ENCODE measurements at places on chromosomes 1 and 21.
A peak's percentile ranks its signal among the peaks of the same experiment; 100 is the strongest.

- no peak for DNase-seq
These were observed 17.3 kb upstream of the PKNOX1 start for GRCh38 chr21:42956824-42957630.

DNA sequence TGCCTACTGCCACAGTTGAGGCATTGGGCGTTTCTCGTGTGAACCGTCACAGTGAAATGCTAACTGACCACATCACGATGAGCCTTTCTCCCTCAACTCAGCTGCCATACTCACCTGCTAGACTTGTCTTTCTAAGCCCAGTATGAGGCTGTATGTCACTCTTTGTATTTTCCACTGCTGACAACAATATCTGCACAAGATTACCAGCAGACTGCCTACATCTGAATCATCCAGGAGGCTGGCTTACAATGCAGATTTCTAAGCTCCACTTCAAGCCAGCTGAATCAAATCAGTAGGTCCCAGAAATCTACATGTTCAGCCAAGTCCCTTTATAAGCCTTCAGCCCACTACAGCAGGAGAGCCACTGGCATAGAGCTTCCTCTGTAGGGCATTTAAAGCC lies 355.0 kb upstream of the DUSP10 start:
- DNase-seq = no peak

DNA sequence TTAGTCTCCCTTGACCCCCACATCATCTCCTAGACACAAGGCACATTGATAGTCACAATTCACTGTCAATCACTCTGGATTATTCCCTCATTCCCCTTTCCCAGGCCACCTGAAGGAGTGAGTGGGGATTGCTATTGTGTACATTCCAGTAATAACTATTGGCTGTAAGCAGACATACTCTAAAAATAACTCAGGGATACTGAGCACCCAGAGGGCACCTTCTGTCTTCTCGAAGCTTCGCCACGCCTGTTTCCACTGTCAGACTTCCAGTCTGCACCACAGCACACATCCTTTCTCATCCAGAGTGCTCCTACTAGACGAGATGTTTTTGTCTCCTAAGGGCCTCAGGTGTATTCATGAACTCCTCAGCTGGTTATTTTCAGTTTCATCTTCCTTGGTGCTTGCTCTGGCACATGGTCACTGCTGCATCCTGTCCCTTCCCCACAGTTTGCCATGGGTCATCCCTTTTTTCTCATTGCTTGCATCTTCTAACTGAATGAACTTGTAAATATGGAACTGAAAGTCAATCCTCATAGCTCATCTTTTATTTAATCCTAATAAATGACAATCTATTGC lies 848 bp upstream of the APOBEC4 start:
- DNase-seq = no peak

GRCh38 chr1:179287946-179288345 lies 5.7 kb upstream of the SOAT1 start:
- DNase-seq = no peak

DNA sequence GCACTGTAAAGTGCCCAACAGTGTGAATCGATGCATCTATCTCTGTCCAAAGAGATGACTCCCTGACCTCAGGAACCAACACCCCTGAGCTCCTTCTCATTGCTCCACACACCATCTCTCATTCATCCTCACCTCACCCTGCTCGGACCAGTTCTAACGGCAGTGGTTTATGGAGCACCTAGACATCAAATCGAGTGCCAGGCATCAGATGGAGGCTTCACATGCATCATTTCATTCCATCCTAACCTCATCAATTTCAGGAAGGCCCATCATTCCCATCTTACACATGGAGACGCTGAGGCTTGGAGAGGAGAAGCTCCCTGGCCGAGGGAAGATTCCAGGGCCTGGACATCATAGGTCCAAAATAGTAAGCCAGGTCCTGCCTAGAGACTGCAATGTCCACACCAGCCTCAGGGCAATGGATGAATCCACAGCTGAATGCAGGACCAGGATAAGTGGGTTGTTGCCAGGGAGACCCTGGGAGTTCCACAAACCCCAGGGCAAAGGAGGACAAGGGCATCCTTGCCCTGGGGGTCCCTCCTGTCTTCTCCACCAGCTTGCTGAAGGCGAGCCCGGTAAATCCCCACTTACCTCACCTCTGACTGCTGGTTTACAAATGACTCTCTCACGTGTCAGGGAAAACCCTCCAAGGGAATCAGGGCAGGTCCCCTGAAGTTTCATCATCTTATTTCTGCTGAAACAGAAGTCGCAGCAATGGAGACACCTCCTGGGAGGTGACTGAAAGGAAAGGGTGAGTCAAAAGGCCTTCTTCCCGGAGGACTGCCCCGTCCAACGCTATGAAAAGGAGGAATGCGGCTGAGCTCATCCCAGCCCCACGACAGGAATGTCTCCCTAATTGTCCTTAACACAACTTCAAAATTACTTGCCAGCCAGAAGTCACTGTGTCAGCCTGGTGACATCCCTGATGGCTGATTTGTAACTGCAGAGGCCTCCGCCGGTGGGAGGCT lies 9.0 kb upstream of the IFFO2 start:
- no peak for DNase-seq

DNA sequence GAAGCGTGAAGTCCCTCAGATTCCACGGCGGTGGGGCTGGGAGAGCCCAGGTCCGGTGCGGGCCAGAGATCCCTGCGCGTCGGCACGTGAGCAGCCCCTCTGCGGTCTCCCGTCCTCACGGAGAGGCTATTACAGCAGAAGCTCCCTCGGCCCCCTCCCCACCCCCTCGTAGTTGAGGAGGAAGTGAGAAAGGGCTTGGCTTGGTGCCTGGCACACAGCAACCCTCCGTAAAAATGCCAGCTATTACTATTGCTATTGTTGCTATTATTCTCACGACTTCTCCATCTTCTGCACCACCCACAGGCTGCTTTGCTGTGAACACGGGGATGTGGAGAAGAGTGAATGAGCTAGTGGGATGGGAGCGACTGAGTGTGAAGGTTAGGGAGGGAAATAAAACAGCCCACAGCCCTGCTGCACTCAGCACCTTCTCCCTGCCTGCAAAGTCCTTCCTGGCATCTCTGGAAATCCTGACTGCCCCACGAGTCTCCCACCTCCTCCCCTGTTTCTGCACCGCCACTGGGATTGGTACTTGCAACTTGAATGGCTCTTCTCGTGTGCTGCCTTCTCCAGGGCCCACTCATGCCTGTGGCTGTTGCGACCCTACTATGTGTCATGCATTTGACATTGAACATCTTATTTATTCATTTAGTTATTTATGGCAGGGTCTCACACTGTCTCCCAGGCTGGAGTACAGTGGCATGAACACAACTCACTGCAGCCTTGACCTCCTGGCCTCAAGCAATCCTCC lies 26.6 kb downstream of the ZBTB18 start:
- DNase-seq = peak; percentile 7

DNA sequence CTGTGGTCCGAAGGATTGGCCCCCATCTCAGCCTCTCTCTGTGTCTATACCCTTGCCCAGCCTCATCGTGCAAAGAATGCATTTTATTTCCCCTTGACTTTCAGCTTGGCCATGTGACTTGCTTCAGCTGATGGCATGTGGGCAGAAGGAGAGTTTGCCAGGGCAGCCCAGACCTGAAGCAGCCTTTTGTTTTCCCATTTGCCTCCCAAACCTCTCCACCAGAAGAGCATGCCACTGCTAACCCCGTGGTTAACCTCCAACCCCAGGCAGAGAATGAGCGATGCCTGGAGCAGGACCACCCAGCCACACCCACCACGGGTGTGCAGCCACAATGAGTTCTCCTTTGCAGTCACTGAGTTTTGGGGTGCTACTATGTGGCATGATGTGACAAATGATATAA lies 136.4 kb downstream of the SETD4 start:
- no peak for DNase-seq

GRCh38 chr1:116878804-116879477 lies 30.8 kb upstream of the PTGFRN start:
- DNase-seq = peak; percentile 19

- no peak for DNase-seq
These were observed 50.1 kb downstream of the TUT4 start for GRCh38 chr1:52502789-52503188.

DNA sequence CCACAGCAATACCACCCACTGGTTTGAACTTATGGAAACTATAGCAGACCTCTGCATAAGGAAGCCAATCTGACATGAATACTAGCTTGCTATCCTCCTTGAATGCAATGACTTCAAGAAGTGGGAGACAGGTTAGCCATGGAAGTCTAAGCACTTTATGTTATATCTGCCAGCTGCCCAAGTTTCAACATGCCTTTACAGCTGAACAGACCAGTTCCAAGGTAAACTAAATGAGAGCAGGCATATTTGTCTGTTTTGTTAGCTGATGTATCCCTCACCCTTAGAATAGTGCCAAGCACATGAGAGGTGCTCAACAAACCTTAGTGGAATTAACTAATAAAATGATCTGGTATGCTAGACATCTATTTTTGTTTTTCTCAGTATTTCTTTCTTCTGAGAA lies 65.1 kb downstream of the ALG14 start:
- no peak for DNase-seq

DNA sequence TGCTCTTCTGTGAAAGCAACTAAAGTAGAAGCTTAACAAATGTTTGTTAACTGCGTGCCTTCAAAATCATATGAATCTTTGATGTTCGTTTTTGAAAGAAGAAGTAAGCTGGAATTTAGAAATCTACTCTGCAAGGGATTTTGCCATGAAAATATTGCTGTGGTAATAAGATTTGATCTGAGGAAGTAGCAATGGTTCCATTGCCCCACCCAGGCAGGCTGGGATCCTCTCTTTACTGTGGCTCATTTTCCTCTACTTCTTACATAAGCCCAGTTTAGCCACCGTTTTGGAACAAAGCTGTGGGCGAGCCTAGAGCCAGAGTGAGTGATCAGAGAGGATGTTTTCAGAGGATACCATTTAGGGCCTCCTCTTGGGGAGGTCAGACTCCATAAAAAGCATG lies 20.3 kb upstream of the PTGFRN start:
- no peak for DNase-seq

GRCh38 chr1:47875831-47876586 lies 121.2 kb downstream of the TRABD2B start:
- DNase-seq = no peak

DNA sequence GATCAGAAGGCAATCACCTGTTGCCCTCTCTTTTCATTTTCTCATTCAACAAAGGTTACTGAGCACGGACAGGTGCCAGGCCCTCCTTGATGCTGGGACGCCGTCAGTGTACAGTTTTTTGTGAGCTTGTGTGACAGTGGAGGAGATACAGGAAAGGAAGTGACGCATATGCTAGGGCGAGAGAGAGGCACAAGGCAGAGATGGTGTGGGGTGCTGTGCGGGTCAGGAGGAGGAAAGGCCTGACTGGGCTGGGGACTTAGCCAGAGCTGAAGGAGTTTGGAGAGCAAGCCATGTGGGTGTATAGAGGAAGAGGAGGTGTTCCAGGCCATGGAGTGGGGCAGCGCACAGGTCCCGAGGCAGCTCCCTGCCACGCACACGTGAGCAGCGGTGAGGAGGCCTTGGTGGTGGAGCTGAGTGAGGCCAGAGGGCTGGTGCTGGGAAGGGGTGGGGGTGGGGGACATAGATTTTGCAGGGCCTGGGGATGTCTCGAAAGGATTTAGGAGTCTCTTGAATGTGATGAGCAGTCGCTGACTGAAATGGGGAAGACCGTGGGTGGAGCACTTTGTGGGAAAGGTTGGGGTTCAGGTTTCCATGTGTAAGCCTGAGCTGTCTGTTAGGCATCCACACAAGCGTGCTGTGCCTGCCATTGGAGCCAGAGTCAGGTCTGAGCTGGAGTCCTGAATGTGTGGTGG lies 46.0 kb downstream of the TRAPPC10 start:
- DNase-seq = no peak

DNA sequence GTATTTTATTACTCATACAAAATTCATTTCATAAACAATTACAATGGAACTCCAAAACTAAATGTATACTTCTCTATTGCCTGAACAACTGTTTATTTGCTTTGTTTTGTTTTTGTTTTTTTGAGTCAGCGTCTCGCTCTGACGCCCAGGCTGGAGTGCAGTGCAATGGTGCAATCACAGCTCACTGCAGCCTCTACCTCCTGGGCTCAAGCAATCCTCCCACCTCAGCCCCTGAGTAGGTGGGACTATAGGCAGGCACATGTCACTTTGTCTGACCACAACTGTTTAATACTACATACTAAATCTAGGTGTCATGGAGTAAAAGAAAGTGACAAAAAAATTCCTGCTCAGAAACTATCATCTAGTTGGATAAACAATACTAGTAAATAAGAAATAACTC lies 49.3 kb downstream of the RAB3GAP2 start:
- DNase-seq = no peak

- DNase-seq = no peak
These were observed 223.4 kb downstream of the FMN2 start for GRCh38 chr1:240314845-240315801.

GRCh38 chr1:112927462-112927990 lies 28.5 kb downstream of the SLC16A1 start:
- no peak for DNase-seq

DNA sequence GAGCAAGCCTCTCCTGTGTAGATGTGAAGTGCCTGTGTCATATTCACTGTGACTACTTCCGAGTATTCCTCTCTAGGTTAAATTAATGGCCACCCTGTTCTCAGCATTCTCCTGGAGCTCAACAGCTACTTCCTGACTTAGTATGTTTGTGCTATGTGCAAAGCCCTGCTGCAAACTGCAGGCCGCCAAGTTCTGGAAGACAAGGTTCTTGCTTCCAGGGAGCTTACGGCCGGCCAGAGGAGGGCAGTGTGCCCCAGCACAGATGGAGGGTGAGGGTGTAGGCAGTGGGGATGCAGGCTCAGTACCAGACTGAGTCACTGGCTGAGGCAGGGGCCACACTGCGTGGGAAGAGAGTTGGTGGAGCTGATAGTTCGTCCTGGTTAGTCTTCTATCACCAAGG lies 43.2 kb downstream of the ELK4 start:
- DNase-seq = no peak

GRCh38 chr1:40036574-40036973 lies 4.0 kb upstream of the CAP1 start:
- DNase-seq = peak; percentile 59

GRCh38 chr1:165369255-165369848 lies 12.8 kb upstream of the LMX1A start:
- peak; percentile 30 for DNase-seq

- DNase-seq = no peak
These were observed 2.7 kb downstream of the IL10RB start for GRCh38 chr21:33268737-33269441.

- no peak for DNase-seq
These were observed 20.6 kb downstream of the QSOX1 start for GRCh38 chr1:180175291-180175690.

DNA sequence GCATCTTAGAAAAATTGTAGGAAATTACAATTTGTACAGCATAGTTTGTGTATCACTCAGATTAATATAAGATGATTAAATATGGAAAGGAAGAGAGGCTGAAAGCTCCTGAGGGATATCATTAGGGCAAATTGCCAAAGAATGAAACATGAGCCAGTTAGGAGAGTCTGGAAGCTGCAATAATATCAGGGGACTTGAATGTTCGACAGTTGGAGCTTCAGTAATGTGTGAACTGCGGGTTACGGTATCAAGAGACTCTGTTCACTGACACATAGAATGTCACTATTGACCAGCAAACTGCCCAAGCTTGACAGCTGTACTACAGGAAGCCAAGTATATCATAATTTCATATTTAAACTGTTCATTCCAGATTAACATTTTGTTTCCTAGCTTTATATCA lies 157.2 kb downstream of the DENND1B start:
- DNase-seq = no peak
